ENCODE measurements at places on chromosomes 16 and 17.

- no peak for DNase-seq
Observed at GRCh38 chr17:78233678-78234077, 2.2 kb downstream of the TMEM235 start.

DNA sequence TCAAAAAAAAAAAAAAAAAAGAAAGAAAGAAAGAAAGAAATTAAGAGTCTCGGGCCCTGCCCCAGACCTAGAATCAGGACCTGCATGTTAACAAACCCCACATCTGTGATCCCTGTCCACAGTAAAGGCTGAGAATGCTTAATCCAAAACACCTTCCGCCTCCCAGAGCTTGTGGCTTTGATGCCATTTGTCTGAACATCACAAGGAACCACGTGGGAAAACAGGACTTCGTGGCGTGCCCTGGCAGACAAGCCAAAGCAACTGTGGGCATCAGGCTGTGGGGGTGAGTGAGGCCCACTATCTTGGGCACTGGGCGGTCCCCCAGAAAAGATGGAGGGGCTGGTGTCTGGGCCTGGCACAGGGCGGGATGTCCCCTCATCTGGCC, 173.4 kb upstream of the CIBAR2 start:
- DNase-seq: no peak

DNA sequence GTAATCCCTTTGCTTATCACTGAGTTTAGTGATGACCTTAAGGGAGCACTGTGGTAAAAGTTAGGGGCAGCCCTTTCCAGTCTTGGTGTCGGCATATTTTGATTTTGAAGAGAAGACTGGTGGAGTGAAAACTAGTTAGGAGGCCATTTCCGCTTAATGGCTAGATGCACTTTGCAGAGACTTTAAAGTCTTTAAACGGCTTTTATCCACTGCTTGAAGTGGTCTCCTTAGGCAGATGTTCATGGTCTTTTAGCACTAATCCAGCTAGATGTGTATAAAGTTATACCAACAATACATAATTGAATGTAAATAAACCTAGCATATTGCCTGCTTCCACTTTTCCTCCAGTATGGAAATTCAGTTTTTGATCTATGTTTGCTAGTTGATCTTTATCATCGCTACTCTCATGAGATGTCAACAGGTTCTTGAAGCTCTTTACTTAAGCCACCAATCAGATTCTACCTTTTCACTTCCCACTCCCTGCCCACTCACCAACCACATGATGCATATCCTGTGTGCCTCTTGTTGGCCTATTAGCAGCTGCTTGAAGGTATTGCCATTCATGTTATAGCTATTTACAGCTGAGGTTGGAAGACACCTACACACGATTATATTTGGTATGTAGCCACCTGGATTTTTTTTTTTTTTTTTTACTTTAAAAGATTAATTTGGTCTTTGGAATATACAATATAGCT, 132.0 kb downstream of the NLK start:
- no peak for DNase-seq

DNA sequence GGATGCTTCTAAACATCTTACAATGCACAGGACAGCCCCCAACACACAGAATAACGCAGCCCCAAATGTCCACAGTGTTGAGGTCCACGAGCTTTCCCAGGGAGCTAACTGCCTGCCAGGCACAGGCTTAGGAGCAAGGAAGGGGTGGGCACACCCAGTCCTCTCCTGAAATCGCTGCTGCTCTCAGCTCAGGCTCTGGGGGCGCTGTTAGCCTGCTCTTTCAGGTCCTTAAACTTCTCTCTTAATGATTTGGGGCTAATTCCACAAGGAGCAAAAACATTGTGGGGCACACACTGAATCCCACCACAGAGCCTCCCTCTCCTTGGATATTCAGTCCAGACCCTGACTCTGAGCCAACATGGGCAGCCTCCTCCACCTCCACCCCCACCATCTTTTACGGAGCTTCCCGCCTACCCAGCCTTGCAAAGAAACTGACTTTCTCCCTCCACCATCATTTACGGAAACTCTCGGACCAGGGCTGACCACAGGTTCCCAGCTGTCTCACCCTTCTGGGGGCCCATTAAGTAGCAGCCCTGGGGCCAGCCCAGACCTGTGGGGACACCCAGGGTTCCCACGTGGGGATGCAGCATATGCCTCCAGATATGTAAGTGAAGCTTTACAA, 1.1 kb downstream of the CD300H start:
- no peak for DNase-seq

DNA sequence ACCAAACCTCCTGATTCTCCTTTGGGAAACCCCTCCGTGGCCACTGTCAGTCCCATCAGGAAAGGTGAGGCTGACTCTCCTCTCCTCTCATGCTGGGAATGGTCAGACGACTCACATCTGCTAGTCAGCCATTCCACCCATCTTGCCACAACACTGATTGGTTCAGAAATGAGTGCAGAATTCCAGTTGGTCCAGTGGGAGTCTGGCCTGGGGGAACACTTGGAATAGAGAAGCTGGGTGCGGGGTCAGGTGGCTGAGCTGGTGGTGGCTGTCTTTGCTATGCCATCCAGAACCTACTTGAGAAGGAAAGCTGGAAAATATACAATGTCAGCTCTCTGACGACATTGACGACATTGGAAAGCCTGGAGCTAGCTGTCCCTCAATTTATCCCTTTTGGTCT, 23.6 kb upstream of the PLLP start:
- DNase-seq: no peak

DNA sequence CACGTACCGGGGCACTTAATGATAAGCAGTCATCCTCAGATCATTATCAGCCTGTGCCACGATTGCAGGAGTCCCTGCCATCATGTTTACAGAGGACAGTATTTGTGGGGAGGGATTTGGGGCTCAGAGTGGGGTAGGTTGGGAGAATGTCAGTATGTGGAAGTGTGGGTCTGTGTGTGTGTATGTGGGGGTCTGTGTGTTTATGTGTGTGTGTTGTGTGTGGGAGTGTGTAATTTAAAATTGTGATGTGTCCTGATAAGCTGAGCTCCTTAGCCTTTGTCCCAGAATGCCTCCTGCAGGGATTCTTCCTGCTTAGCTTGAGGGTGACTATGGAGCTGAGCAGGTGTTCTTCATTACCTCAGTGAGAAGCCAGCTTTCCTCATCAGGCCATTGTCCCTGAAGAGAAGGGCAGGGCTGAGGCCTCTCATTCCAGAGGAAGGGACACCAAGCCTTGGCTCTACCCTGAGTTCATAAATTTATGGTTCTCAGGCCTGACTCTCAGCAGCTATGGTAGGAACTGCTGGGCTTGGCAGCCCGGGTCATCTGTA, 13.5 kb upstream of the EFCAB13 start:
- DNase-seq: no peak

GRCh38 chr17:65294181-65294719, 157.1 kb downstream of the RGS9 start:
- peak; percentile 60 for DNase-seq

DNA sequence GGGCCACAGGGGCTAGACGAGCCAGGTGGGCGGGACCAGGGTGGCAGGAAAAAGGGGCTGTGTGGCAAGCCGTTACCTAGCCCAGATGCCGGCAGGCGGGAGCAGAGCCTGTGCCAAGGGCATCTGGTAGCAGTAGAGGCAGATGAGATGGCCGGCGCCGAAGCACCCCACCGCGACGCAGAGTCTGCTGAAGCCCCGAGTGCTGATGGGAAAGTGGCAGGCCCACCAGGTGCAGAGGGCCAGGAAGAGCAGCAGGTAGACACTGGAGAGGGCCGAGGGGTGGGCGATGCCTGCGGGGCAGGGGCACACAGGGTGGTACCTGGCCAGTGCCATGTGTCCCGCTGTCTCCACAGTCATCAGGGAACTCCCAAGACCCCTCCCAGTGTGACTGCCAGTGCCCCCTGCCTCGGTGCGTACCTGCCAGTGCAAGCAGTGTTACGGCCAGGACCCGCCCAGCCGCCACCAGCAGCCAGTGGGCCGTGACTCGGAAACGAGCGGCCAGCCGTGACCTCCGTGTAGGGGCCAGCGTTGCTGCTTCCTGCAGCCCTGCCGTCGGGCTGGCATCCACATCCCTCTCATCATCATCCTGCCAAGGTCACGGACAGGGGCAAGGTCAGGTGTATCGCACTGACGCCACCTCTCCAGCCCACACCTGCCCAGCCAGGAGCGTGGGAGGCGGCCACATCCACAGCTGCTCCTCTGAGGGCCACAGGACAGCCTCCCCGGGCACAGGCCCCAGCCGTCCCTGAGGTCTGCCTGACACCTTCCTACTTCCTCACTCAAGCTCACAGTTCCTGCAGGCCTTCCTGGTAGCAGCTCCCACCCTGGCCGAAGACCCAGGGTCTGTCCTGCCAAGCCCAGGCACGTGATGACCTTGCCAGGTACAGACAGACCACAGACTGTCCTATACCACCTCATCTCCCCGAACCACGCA, 32.1 kb downstream of the CTU2 start:
- DNase-seq: no peak

DNA sequence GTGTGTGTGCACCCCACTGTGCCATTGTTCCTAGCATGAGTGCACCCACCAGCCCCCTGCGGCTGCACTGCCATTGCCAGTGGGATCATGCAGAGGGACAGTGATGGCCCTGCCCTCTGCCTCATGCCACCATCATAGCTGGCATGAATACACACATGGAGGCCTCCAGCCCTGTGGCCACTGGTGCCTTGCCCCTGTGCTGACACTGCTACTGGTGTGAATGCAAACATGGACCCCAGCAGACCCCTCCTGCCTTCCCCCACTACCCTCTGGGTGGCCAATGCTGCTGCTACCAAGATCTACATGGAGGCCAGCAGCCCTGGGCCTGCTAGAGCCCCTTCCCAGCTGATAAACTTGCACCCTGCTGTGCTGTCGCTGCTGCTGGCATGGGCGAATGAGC, 995.5 kb upstream of the GOT2 start:
- no peak for DNase-seq

DNA sequence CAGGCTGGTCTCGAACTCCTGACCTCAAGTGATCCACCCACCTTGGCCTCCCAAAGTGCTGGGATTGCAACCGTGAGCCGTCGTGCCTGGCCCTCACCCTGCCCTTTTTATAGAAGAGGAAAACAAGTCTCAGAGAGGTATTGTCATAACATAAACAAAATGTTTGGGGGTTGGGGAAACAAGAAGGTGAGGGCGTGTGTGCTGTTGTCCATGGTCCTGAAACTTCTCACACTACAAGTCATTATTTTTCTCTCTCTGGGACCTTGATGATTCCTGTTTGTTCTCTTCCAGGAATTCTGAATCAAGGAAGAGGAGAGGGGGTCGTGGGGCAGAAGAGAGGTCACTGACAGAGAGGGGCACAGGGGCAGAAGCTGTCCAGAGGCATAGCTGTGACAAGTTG, 160.2 kb upstream of the LHX1 start:
- peak; percentile 2 for DNase-seq

GRCh38 chr16:86476956-86477534, 33.3 kb upstream of the FOXF1 start:
- DNase-seq: no peak

GRCh38 chr16:51114382-51114781, 36.7 kb downstream of the SALL1 start:
- DNase-seq: no peak

- DNase-seq: no peak
Observed at GRCh38 chr17:81414756-81415516, 19.7 kb downstream of the BAHCC1 start.

DNA sequence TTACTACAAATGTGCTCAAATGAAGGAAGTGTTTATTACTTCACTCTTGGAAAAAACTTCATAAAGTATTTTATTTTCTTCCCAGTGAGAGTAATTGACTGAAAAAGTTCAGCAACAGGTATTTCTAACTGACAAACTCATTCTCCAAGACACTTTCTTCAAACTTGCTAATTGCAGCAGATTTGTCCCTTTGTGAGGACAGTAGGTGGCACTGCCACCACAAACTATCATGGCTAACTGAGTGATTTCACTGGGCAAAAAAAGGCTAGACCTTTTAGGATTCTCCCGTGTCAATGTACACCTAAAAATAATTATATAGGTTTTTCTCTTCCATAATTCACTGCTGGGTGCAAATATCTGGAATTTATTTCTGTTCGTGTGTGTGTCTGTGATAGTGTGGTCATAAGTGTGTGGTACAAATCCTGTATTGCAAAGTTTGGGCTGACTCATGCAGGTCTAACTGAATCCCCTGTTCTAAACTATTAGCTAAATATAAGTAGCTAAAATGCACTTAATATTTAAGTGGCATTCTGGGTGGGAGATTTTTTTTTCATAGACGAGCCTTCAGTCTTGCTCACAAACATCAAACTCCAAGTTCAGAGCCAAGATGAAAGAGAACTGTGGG, 3.9 kb downstream of the HS3ST3A1 start:
- DNase-seq: no peak

- DNase-seq: no peak
Observed at GRCh38 chr16:47778106-47778801, 317.1 kb downstream of the PHKB start.

GRCh38 chr17:32786169-32786568, 90.8 kb downstream of the MYO1D start:
- DNase-seq: no peak

DNA sequence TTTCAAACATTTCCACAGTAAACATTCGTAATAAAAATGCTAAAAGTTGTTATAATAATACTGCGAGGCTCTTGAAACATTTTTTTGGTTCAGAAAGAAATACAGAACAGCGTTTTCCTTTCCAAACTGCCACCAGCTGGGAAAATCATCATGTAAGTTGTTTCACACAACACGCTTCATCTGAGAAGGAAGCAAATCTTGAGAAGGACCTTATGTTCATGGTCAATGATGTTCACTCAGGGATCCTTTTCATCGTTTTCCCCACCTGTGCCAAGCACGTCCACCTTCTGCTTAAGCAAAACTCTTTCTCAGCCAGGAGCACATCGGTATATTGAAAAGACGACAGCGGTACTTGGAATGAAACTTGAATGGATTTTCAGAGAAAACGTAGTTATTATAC, 274.5 kb upstream of the ELAC2 start:
- no peak for DNase-seq

DNA sequence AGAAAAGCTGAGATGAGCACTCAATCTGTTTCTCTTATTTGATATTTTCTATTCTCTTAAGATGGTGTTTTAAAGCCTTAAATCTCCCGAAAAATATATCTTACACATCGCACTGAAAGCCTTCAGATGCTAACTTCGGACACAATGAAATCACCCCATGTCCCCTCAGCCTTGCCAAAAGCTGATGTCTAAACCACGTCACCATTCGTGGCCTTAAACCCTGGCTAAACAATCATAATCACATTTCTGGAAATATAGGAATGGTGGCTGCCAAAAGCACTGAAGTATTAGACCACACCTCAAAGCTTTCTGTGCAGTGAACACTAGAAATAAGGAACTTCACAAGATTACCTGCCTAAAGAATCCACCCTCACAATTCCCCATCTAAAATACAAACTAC, 402.7 kb downstream of the SOX9 start:
- DNase-seq: no peak

- DNase-seq: no peak
Observed at GRCh38 chr17:39261286-39261685, 35.5 kb upstream of the STAC2 start.

- DNase-seq: no peak
Observed at GRCh38 chr16:22152316-22152715, 10.0 kb upstream of the SDR42E2 start.

GRCh38 chr16:65772134-65772732, 594.3 kb upstream of the CDH5 start:
- no peak for DNase-seq
